ENCODE measurements at places on chromosomes 3 and 15.

DNA sequence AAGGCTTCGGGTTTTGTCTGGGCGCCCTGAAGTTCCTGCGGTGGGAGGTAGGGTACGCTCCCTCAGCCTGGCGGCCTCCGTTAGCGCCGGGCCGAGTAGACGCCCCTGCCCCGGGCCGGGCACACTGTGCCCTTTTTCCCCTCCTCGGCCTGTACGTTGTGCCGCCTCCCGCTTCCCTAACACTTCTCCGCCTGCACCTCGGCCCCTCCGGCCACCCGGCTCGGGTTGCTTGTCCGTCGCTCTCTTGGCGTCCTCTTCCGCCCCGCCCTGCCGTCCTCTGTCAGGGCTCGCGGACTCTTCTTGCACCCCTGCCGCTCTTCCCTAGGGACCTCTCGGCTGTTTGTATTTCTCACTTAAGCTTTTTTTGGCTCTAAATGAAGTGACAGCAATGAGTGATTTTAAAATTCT lies 384 bp downstream of the KNL1 start:
- peak; percentile 23 for DNase-seq

DNA sequence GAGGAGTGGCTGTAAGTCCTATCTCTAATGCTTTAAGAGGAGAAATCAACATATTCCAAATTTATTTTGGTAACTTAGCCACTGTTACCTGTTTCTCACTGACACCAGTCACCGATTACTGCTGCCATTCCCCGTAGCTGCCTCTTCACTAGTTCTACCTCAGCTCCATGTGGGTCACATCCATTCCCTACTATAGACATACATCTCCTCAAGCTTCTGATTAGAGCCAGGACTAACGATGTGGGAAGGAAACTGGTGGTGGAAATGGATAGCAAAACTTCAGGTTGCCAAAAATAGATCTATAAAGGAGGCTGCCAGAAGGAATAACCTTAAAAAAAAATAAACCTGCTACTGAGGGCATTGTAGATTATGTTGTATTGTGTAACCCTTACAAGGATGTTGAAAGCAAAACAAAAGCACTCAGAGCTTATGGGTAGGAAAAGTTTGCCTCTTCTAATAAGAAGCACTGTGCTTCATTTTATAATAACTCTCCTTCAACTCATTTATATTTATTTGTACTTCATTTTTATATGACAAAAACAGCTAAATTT lies 56.0 kb downstream of the KAT2B start:
- DNase-seq: no peak

DNA sequence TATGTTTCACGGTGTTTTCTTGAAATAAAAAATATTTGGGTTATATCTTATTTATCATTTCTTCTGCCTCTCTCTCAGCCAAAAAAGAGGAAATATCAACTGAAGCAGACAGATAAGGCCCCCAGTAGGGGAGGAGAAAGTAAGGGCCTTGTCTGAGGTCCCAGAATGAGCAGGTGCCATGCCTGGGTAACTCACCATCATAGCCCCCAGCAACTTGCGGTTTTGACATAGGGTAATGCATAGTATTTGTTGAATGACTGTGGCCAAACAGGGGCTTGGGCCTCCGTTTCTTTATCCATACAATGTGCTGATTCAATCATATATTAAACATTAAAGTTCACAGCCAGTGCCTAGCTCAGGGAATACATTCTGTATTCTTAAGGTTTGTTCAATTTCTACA lies 119.6 kb downstream of the ABI3BP start:
- DNase-seq: no peak

DNA sequence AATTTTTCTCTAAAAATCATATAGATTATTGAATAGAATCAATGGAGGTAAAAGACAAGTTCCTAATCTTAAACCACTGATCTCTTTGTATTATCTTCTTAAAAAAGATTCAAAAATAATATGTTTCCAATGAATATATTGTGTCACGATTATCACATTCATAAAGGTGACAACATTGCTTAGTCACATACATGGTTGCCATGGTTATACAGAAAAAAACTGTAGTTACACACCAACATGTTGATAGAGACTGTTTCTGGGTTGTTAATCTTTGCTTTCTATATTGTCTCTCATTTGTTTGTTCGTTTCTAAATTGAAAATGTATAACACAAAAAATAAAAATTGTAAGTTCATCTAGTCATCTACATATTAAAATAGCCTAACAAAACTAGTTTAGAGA lies 376.0 kb upstream of the ALCAM start:
- DNase-seq: no peak

DNA sequence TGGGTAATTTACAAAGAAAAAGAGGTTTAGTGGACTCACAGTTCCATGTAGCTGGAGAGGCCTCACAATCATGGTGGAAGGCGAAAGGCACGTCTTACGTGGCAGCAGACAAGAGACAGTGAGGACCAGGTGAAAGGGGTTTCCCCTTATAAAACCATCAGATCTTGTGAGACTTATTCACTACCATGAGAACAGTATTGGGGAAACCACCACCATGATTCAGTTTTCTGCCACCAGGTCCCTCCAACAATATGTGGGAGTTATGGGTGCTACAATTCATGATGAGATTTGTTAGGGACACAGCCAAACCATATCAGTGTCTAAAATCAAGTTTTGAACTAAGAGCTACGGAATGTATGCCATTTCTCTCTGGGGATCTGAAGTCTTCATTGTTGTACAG lies 354.8 kb upstream of the C2CD4B start:
- no peak for DNase-seq

DNA sequence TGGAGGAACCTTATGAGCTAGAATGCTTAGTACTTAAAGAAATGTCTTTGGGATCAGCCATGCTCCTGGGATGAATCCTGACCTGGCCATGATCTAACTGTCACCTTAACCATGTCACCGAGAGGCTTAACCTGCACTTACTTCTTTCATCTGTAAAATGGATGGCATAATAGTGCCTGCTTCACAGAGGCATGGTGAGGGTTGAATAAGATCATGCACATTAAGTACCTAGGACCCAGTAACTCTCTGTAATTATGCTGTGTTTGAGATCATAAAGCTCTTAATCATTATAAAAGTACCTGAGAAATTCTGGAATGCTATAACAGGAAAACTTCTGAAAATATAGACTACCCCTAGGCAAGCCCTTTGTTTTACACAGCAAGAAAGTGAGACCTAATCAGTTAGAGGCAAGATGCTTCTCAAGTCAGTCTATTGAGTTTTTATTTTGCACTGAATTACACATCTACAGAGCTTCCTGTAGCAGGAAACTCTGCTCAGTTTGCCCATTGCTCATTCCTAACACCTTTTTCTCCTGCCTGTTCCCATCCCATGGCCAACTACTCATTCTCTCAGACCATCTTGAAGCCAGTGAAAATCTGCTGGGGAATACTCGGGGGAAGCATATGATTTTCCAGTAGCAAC lies 1015.5 kb upstream of the CFAP20DC start:
- no peak for DNase-seq

DNA sequence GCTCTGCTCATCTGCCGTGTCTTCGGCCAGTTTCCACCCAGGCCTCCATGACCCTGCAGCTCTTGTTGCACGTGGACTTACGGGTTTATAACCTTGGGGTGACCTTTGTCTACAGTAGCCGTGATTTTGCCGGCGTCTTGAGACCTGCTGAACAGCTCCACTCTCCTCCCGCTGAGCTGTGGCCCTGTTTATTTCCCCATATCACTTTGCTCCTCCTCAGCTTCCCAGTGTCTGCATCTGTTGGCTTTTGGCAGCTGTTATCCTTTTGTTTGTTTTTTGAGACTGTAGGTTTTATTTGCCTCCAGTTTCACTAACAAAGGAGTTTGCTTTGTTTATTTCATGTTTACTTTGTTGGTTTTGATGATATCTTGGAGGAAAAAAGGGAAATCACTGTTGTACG lies 29.3 kb upstream of the SLC28A1 start:
- no peak for DNase-seq

- DNase-seq: no peak
Observed at GRCh38 chr3:145936971-145937370, 224.0 kb downstream of the PLOD2 start.

DNA sequence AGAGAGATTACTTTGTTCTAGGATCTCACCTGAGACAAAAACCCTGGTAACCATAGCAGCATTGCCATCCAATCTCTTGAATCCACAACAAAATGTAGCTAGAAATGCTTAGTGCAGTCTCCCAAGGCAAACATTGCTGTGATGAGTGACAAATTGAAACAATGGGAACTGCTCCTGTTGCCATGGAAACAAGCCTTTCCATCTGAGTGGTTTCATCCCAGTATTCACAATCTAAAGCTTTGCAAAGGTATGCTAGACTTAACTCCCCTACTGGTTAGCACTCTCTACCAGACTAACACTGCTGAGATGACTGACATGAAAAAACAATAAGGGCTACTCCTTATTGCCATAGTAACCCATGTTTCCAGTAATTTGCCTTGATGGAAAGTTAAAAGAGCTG lies 172.6 kb upstream of the CNTN3 start:
- no peak for DNase-seq

- DNase-seq: no peak
Observed at GRCh38 chr3:141578202-141578973, 91.6 kb downstream of the RASA2 start.

DNA sequence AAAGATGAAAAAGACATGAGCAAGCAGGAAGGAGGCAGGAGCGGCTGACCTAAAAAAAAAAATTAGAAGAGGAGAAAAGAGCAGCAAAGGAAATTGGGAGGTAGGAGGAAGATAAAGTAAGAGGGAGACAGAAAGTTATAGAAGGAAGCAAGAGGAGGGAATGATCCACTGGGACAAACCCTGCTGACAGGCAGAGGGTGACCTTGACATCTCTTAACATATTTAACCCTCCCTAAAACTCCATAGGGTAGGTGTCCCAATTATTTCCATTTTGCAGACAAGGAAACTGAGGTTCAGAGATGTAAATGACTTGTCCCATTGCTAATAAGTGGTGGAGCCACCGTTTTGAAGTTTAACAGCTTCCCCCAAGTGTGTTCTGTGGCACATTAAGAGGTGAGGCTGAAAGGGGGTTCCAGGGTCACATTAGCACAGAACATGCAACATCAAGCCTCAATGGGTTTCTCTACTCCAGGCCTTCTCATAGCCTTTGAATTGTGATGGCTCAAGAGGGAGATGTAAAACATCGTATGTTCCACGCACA lies 37.4 kb upstream of the PRICKLE2 start:
- no peak for DNase-seq

DNA sequence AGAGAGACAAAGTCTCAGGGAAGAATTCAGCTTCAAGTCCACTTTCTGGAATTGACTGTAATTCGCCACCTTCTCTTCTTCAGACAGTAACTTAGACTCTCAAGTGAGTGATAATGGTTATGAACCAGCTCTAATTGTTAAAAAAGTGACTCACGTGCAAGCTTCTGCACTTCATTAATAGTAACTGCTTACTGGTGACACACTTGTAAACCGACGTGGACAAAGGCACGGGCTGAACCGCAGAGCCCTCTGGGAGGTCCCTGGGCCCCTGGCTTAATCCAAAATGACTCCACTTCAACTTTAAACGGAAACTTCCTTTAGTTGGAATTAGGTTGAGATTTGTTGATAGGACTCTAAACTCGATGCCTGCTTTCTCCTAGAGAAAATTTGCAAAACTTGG lies 17.0 kb downstream of the MUC4 start:
- no peak for DNase-seq

DNA sequence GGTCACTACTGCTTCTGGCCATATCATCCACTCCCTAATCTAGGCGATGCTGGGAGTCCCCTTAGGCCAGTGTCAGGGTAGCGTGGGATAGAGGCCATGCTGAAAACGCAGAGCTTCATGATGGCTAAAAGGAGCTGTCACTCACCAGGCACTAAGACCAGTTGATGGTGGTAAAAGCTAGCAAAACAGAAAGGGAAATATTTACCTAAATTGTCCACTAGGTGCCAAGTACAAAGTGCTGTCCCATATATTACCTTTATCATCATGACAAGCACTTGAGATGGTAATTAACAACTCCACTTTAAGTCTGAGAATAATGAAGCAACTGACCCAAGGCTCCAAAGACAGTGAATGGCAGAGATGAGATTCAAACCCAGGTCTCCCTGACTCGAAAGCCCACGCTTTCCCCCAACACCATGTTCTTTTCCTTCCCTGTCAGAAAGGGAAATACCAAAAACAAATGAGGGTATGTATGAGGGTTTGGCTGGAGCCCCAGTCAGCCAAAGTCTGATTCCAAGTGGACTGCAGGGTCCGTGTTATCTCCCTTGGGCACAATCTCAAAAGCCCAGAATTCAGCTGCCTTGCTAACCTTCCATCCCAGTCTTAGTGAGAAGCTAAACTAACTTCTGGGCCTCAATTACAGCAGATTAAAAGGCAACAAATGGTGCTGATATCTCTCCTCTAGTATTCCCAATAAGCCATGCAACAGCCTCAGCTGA lies 84.7 kb downstream of the RBPMS2 start:
- no peak for DNase-seq

- no peak for DNase-seq
Observed at GRCh38 chr15:58190419-58190818, 52.2 kb downstream of the AQP9 start.

- no peak for DNase-seq
Observed at GRCh38 chr3:12436514-12437220, 47.6 kb upstream of the TSEN2 start.

DNA sequence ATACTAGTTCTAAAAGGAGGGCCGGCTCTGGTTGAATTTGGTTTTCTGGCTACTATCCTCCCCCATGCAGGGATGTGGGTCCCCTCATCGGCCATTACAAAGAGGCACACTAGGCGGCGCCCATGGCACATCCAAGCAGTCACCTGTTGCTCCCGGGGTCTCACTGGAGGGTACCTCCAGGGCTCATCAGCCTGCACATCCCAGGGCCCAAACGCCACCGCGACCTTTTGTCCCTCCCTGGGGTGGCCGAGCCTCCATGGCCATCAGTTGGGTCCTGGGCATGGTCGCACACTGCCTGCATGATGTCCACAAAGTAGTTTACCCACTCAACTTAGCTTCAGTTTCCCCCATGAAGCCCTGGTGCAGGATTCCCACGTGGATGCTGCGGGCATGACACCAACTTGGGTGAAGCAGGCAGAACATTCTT lies 28.3 kb downstream of the IDH3A start:
- DNase-seq: no peak

- DNase-seq: no peak
Observed at GRCh38 chr3:47394881-47395280, 14.1 kb downstream of the PTPN23 start.

- no peak for DNase-seq
Observed at GRCh38 chr15:72872066-72872845, 88.7 kb upstream of the ADPGK start.

DNA sequence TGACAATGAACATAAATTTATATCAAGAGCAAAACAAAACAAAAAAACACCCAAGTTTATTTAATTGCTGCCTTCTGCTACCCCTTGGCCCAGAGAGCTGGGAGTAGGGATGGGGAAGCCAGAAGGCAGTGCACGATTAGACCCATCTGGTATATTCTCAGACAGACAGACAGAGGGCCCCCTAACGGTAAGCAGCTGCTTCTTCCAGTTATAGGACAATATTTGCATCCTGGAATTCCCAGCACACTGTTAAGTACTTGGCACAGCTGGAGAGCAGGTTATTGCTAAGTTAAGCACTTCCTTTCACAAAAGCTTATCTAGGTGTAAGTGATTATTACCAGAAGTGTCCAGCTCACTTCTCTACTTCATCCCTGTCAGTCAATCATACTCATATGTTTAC lies 39.3 kb downstream of the C2CD4B start:
- peak; percentile 16 for DNase-seq

- DNase-seq: no peak
Observed at GRCh38 chr15:101139986-101140696, 111.7 kb downstream of the CHSY1 start.

- no peak for DNase-seq
Observed at GRCh38 chr3:71232175-71232679, 351.3 kb downstream of the FOXP1 start.

GRCh38 chr15:89916660-89917059 lies 3.9 kb upstream of the ARPIN start:
- DNase-seq: no peak

Measured in NCI-H2081 treated with DMSO at 0.1 percent for 48 hours (cell line).